ENCODE measurements at places on chromosomes 1 and 21. TPM values are rescaled to one million over a fixed set of nuclear protein-coding genes. Genes with fewer than 3 reads are reported as not detected.

DNA sequence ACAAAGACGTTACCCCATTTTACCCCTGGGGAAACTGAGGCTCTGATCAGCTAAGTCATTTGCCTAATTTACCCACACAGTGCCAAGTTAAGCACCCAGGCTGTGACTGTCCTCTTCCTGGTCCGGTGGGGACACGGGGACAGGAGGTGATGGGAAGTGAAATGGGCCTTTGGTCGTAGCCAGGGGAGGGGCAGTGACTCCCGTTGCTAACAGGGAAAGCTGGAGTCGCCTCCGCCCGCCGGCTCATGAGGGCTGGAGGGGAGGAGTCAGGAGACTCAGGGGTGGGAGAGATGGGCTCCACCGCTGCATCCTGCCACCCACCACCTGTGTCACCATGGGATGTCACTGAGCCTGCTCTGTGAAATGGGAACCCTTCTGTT, 139.3 kb downstream of the PGBD5 start:
- peaks cover 4% of the 10 kb centered on the region for H3K4me1 ChIP-seq
- H3K4me3 ChIP-seq: no peak overlapping the region
- H3K27ac ChIP-seq: no peak overlapping the region
- DNase-seq: no peak
- H3K27me3 ChIP-seq: no peaks in the 10 kb centered on the region

DNA sequence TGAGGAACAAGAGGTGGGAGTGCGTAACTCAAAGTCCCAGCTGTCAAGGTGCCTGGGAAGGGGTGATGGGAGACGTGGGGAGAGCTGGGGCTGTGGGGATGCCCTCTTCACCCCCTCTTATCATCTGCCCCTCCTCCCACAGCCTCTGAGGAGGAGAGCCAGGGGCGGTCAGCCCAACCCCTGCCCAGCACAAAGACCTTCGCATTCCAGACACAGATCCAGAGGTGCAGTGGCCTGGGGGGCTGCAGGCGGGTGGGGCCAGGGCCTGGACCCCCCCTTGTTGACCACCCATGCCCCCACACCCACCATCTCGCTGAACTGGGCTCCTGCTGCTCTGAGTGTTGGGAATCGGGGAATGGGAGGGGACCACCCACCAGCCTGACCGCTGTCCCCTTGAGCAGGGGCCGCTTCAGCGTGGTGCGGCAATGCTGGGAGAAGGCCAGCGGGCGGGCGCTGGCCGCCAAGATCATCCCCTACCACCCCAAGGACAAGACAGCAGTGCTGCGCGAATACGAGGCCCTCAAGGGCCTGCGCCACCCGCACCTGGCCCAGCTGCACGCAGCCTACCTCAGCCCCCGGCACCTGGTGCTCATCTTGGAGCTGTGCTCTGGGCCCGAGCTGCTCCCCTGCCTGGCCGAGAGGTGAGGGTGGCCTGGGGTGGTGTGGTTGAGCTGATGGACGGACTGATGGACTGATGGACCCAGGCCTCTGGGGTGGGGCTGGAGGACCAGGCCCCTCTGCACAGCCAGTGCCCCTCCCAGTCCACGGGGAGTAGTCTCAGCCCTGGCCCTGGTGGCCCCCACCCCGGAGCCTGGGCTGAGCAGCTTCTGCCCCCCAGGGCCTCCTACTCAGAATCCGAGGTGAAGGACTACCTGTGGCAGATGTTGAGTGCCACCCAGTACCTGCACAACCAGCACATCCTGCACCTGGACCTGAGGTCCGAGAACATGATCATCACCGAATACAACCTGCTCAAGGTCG, 29.7 kb downstream of the TRIM11 start:
- H3K4me1 ChIP-seq: peaks cover 36% of the 10 kb centered on the region
- H3K27me3 ChIP-seq: no peaks in the 10 kb centered on the region
- H3K4me3 ChIP-seq: no peak overlapping the region
- no peak for DNase-seq
- no peaks in the 10 kb centered on the region for H3K36me3 ChIP-seq

DNA sequence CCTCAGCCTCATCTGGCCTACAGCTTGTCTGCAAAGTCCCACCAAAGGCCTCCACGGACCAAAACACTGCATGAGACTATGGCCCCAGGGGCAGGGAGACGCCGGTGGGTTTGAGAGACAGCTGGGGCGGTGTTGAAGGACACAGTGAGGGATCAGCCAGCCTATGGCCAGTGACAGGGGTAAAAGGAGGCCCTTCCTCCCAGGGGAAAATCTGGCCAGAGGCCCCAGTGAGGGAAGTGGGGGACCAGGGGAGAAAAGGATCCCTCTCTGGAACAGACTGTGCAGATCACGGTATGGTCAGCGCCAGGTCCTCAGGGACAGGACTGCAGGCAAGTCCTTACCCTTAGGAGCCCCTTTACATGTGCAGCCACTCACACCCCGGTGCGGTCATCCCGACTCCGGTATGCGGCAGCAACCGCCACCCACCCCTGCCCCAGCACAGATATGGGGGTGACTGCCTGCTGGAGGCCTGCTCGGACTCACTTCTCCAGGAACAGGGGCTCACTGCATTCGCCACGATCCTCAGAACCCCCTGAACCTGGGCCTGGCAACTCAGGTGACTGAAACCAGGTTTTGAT, 1.3 kb downstream of the CERS2 start:
- H3K4me1 ChIP-seq: peaks cover 74% of the 10 kb centered on the region
- H3K27me3 ChIP-seq: no peaks in the 10 kb centered on the region
- peak overlapping the region; percentile 97 for H3K27ac ChIP-seq
- H3K36me3 ChIP-seq: peaks cover 8% of the 10 kb centered on the region
- DNase-seq: peak; percentile 29

GRCh38 chr1:74395571-74395970, 116.8 kb downstream of the LRRC53 start:
- H3K4me1 ChIP-seq: no peaks in the 10 kb centered on the region
- H3K4me3 ChIP-seq: no peak overlapping the region
- H3K36me3 ChIP-seq: no peaks in the 10 kb centered on the region
- no peaks in the 10 kb centered on the region for H3K27me3 ChIP-seq
- no peak overlapping the region for H3K27ac ChIP-seq

DNA sequence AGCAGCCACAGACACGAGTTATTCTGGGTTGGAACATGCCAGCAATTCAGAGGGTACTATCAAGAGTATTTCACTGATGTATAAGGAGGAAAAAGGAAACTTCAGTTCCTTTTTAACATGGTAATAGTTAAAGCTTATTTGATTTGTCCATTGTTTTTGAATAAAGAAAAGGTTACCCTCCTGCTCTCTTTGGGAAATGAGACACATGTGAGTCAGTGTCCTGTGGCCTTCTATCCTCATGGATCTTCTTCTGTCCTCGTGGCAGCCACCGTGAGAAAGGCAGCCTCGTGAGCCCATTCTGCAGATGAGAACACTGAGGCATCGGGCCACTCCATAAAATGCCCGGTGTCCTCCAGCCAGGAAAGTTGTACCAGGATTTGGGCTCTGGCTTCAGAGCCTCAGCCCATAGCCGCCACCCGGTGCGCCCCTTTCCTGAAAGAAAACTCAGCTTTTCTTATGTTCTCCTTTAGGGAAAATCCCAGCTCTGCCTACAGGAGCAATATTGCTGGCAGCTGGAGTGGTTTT, 24.8 kb downstream of the KCNAB2 start:
- H3K4me1 ChIP-seq: no peaks in the 10 kb centered on the region
- peaks cover 9% of the 10 kb centered on the region for H3K36me3 ChIP-seq
- no peak overlapping the region for H3K27ac ChIP-seq

GRCh38 chr1:2868571-2869195, 67.2 kb upstream of the TTC34 start:
- H3K4me1 ChIP-seq: peaks cover 5% of the 10 kb centered on the region
- H3K4me3 ChIP-seq: no peak overlapping the region
- H3K27ac ChIP-seq: no peak overlapping the region
- H3K27me3 ChIP-seq: peaks cover 82% of the 10 kb centered on the region
- DNase-seq: no peak

GRCh38 chr1:41723786-41724185, 194.9 kb downstream of the HIVEP3 start:
- H3K27me3 ChIP-seq: no peaks in the 10 kb centered on the region
- H3K4me3 ChIP-seq: no peak overlapping the region
- no peaks in the 10 kb centered on the region for H3K36me3 ChIP-seq
- peaks cover 5% of the 10 kb centered on the region for H3K4me1 ChIP-seq

GRCh38 chr1:237226177-237226944, 184.4 kb downstream of the RYR2 start:
- H3K27ac ChIP-seq: no peak overlapping the region
- no peaks in the 10 kb centered on the region for H3K36me3 ChIP-seq
- H3K27me3 ChIP-seq: no peaks in the 10 kb centered on the region
- no peaks in the 10 kb centered on the region for H3K4me1 ChIP-seq

KRTAP21-2 gene
- total RNA-seq: not detected

- no peak overlapping the region for H3K4me3 ChIP-seq
- H3K4me1 ChIP-seq: peaks cover 3% of the 10 kb centered on the region
- H3K27me3 ChIP-seq: no peaks in the 10 kb centered on the region
- no peaks in the 10 kb centered on the region for H3K36me3 ChIP-seq
- DNase-seq: no peak
- no peak overlapping the region for H3K27ac ChIP-seq
Observed at GRCh38 chr21:29237110-29238052, 61.3 kb upstream of the BACH1 start.

YOD1 gene
- 2.3 TPM for total RNA-seq
